ENCODE measurements at places on chromosomes 6 and 20.

GRCh38 chr6:83514866-83515466 is 2.6 kb downstream of the PRSS35 start:
- no peak for DNase-seq

GRCh38 chr6:43186706-43187105 is 4.7 kb downstream of the CUL9 start:
- no peak for DNase-seq

- DNase-seq = no peak
Observed at GRCh38 chr6:6004390-6004995, 2.2 kb downstream of the NRN1 start.

DNA sequence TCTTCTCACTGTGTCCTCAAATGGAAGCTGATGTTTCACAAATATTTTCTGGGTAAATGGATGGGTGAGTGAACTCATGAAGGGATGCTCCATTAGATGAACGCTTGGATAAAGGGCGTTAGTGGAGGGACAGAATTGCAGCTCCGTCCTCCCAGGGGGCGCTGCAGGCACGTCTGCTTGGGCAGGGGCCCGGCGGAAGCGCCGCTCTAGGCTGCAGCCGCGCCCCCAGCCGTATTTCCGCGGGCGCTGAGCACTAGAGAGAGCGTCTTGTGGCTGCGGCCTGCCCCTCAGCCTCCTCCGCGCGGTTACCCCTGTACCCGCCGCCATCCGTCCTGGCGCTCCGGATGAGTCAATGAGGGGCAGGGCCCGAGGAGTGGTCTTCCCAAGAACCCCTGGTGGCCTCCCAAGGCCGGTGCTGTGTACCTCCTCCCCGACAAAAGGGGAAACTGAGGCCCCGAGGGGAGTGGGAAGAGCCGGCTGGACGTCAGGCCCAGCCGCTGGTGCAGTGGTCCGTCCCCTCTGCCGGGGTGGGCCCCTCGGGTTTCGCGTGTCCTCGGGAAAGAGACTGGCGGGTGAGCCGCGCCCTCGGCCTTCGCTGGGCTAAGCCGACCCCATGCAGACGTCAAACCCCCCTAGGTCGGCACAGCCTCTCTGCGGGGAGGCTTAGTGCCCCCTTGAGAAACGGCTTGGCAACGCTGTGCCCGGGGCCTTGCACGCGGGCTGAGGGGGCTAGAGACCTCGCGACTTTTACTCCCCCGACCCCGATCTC is 11.5 kb upstream of the SNHG17 start:
- peak; percentile 85 for DNase-seq

- DNase-seq = no peak
Observed at GRCh38 chr6:124339610-124340334, 536.1 kb downstream of the NKAIN2 start.

GRCh38 chr6:153074761-153075160 is 56.3 kb downstream of the RGS17 start:
- DNase-seq = no peak

DNA sequence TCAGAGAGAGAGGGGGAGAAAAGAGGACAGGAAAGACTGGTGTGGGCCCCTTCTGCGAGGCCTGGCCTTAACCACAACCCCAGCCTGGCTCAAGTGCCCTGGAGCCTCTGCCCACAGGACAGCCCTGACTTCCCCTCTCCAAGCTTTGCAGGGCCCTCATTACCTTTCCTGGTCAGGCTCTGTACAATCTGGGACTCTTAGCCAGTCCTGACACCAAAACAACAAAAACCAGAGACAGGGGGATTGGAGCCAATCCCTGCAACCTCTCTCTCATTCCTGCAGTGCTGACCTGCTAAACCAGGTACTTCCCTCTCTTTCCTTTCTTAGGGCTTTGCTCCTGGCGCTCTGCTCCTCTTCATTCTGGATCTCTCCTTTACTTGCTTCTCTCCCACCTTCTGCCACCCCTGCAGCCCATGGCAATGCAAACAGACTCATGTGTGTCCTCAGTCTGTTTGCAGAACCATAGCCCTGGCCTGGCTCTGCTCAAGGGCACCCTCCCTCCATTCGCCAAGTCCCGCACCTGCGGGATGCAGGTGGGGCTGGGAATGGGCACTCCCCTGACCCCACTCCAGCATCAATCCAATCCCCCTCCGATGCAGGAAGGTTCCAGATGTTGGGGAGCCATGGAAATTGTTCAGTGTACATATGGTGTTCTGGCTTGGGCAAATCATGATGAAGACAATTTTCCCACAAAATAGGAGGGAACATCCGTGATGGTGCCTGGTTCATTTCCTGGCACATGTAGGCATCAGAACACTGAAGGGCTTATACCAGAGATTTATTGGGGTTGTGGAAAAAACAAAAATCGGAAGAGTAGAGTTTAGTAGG is 38.1 kb downstream of the RPP40 start:
- DNase-seq = no peak

GRCh38 chr6:27062755-27063154 is 184.7 kb upstream of the PRSS16 start:
- no peak for DNase-seq

- no peak for DNase-seq
Observed at GRCh38 chr6:152089992-152090391, 282.5 kb downstream of the ESR1 start.

GRCh38 chr20:6884114-6884513 is 116.6 kb downstream of the BMP2 start:
- no peak for DNase-seq

DNA sequence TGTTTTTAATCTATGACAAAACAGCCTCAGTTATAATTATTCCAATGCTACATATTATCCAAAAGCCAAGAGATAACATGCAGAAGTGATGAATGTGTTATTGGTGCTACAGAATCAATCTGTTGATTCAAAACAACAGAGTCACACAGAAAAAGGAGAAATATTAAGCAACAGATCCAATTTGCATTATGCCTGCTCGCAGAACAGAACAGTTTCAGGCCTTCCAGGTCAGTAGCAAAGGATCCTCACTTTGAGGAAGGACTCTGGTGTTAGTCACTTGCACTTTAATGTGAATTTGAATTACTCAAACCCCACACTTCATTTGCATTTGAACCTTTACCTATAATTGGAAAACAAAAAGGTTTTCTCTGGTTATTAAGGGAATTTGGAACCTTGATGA is 198.6 kb upstream of the NT5E start:
- DNase-seq = no peak

- DNase-seq = no peak
Observed at GRCh38 chr6:121748376-121748775, 312.9 kb downstream of the GJA1 start.

DNA sequence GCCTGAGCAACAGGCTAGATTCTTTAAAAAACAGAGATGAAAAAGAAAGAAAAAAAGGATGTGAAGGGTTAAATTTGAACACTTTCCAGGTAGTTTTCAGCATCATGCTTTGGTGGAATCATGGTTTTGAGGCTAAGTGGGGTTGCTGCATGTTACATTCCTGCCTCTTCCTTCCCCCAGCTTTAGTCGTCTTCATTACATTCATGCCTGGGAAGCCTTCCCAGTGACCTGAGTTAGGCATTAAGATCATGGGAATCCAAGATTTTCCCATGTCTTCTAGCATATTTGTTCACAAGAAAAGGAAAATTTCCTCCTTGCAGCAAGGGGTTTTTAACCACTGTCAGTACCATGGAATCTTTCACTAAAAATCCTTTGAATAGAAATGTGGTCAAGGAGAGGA is 12.0 kb downstream of the TPX2 start:
- DNase-seq = peak; percentile 87

Data from fibroblast of skin of left biceps (primary cell).